ENCODE measurements at places on chromosomes 6 and 20. TPM values are rescaled to one million over a fixed set of nuclear protein-coding genes. Genes with fewer than 3 reads are reported as not detected.

Gene HAO1
- not detected for polyA plus RNA-seq

Gene ZBP1
- not detected for polyA plus RNA-seq

Gene PNLDC1
- 0.31 TPM for polyA plus RNA-seq

Gene GINS1
- polyA plus RNA-seq = 9.9 TPM

Gene RIPOR3
- polyA plus RNA-seq = 4.8 TPM

Gene SLC17A1
- not detected for polyA plus RNA-seq

Gene COL11A2
- 59.6 TPM for polyA plus RNA-seq

Gene SLC35B3
- 13.1 TPM for polyA plus RNA-seq

Gene MMUT
- 31.7 TPM for polyA plus RNA-seq

Gene SYNDIG1
- 0.39 TPM for polyA plus RNA-seq

Gene DNAAF9
- polyA plus RNA-seq = 11.6 TPM

Gene FNDC1
- not detected for polyA plus RNA-seq

Gene NHLRC1
- polyA plus RNA-seq = 1.3 TPM

Gene SAMHD1
- 10.3 TPM for polyA plus RNA-seq

Gene TGM3
- 0.37 TPM for polyA plus RNA-seq

Gene CD24
- polyA plus RNA-seq = 148 TPM

Gene ZMYND8
- polyA plus RNA-seq = 27.5 TPM

Gene PRDM13
- not detected for polyA plus RNA-seq

Gene MEP1A
- not detected for polyA plus RNA-seq

Gene PI16
- polyA plus RNA-seq = 0.37 TPM

Gene PRR18
- polyA plus RNA-seq = 0.33 TPM

Gene ZNF292
- 60.1 TPM for polyA plus RNA-seq

Gene SNAP25
- 6.3 TPM for polyA plus RNA-seq

Gene MAP1LC3A
- polyA plus RNA-seq = 29.7 TPM

Gene TTI1
- polyA plus RNA-seq = 32.8 TPM

Gene MUC21
- polyA plus RNA-seq = not detected

Gene B3GAT2
- polyA plus RNA-seq = 1.3 TPM

Gene SIRPD
- not detected for polyA plus RNA-seq

Gene LRRC73
- polyA plus RNA-seq = 2.9 TPM

Gene ZC3H12D
- 0.29 TPM for polyA plus RNA-seq

Gene BMP5
- 127 TPM for polyA plus RNA-seq

Gene SRMS
- not detected for polyA plus RNA-seq

Gene CCN2
- polyA plus RNA-seq = 48.1 TPM

Gene CST4
- polyA plus RNA-seq = not detected

Gene PROCR
- 12.5 TPM for polyA plus RNA-seq

Gene CCND3
- 43.1 TPM for polyA plus RNA-seq

Gene HSD17B8
- 68.0 TPM for polyA plus RNA-seq

Gene C6orf132
- polyA plus RNA-seq = 0.49 TPM

Gene C4A
- polyA plus RNA-seq = 2.5 TPM

Gene NOTCH4
- polyA plus RNA-seq = 7.2 TPM

Gene METTL24
- polyA plus RNA-seq = 6.8 TPM

Gene FAM83D
- 43.9 TPM for polyA plus RNA-seq

Gene ABT1
- polyA plus RNA-seq = 27.0 TPM

Gene C6orf163
- polyA plus RNA-seq = 2.8 TPM

Gene NFKBIL1
- 47.1 TPM for polyA plus RNA-seq

Measured in cardiac muscle cell (in vitro differentiated cells and primary cell).